ENCODE measurements at places on chromosomes 1 and 21.

DNA sequence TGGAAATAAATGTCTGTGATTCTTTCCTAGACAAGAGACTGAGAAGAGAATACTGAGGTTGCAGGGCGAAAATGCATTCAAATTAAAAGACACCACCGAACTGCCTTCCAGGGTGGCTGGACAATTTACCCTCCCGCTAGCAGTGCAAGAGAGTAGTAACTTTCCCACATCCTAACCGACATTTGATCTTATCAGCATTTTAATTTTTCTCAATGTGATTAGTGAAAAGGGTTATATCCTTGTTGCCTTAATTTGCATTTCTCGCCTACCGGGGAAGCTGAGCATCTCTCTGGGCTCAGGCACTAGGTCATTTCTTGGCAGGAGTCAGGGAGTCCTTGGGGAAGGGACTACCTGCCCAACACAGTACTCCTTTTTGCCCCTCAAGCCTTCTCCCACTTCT, 2.8 kb downstream of the TNFRSF8 start:
- DNase-seq = no peak

GRCh38 chr1:26281971-26282370, 2.1 kb downstream of the SH3BGRL3 start:
- DNase-seq = no peak

- DNase-seq = no peak
Observed at GRCh38 chr1:56278061-56278460, 301.3 kb downstream of the PLPP3 start.

- DNase-seq = no peak
Observed at GRCh38 chr1:184031409-184032107, 6.0 kb downstream of the COLGALT2 start.

GRCh38 chr21:26079366-26079765, 91.2 kb downstream of the APP start:
- no peak for DNase-seq

DNA sequence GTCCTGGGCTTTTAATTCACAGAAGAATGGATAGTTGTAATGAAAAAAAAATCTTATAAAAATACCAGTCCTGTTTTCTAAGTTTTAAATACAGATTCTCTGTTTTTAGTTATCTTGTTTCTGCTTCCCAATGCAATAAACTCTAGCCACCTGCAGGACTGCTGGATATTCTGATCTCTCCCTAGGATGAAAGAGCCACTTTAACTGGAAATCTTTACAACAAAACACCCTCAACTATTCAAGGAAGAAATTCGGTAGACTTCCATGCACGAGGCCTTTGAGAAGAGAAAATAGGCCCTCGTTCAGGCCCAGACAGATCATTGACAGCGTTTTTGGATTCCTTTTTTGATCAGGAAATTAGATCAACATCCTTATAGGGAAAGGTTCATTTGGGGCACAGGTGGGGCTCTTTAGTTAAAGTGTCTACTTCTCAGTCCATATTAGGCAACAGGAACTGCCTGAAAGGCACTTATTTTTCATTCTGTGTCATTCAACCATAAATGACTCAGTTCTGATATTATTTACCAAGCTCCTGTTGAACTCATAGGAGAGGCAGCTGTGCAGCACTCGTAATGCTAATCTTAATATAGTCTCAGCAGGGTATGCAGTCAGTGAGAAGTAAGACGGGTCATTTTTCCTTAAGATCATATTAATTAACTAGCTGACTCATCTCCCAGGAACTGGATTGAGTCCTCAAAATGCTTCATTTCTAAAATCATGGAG, 71.1 kb upstream of the ERRFI1 start:
- peak; percentile 90 for DNase-seq

- no peak for DNase-seq
Observed at GRCh38 chr1:226656601-226657277, 82.3 kb downstream of the ITPKB start.

DNA sequence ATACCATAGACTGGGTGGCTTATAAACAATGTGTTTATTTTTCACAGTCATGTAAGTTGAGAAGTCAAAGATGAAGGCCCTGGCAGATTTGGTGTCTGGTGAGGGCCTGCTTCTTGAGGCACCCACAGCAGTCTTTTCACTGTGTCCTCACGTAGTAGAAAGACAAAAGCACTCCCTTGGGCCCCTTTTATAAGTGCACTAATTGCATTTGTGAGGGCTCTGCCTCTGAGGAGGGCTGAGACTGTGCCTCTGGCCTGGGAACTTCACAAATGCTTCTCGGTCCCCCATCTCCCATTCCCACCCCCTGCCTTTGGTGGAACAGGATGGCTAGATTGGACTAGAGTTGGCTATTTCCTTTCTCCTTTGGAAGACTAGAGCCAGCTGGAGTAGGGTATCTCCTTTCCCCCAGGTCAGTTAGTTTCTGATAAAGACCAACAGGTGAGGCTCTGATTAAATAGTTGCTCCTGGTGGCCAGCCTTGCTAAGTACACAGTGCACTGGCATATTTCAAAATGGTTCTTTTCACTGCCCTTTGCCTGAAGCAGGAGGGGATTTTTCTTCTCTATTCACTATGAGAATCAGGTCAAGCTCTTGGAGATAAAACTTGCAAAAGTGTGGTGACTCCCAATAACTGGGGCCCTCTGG, 82.9 kb downstream of the PLPPR4 start:
- DNase-seq = no peak

GRCh38 chr1:35557611-35558373, at the start of gene NCDN:
NCDN (plus strand) TSS chr1:35557799; CDS start chr1:35558191, 392 bp downstream.
- peak; percentile 68 for DNase-seq

- DNase-seq = no peak
Observed at GRCh38 chr21:33256019-33256418, 10.1 kb upstream of the IL10RB start.
